Left kidney (tissue), 8 donors: ENCODE measurements at places on chromosomes 4 and X.

DNA sequence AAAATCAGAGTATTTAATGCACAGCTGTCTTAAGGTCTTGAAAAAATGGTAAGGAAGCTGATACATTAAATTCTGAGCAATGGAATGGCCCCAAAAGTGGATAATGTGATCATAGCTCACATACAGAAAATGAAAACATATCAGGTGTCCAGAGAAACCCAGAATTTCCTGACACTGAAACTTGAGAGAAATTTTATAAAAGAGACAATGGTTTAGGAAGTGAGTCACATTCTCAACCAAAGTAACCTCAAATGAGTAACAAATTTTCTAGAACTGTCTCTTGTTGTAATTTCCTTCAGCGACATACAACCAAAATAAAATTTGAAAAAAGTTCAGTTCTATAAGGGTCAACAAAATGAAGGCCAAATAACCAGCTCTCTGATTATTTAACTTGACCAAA is 37.4 kb upstream of the PACRGL start:
- DNase-seq, result no peak

DNA sequence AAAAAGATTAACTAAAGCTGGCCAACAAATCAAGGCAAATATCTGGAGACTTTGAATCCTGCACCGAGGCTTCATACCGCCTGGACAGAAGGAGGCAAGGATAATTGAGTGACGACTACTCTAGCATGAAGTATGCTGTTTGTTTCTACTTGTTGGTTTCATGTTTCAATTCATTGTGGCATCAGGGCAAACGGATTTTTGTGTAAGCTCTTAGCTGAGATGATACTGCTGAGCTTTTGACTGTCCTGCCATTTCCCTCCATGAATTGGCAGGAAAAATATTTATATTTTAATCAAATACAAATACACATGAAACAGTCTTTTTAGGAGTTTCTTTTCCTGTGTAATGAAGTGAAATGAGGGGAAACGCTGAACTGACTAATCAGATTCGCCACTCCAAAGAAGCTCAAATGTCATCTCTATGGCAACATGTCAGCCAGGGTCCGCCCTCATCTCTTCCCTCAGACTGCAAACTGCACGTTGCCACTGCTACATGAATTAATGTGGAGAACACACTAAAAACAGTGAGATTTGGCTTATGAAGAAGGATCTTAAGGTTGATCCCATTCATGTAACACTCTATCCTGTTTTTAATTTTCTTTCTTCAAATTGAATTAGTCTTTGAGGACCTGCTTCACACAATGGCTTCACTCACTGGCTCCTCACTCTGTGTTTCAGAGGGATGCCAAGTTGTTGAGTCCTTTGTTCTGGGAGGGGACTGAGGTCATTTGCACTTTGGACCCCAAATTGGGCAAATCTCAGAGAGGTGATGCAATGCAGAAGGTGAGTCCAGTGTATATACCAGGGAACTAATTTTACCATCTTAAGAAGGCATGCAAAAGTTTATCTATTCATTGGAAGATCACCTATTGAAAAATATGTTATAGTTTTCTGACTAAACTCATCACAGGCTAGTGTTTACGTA is 149.6 kb upstream of the MID1 start:
- DNase-seq, result peak; percentile 46

DNA sequence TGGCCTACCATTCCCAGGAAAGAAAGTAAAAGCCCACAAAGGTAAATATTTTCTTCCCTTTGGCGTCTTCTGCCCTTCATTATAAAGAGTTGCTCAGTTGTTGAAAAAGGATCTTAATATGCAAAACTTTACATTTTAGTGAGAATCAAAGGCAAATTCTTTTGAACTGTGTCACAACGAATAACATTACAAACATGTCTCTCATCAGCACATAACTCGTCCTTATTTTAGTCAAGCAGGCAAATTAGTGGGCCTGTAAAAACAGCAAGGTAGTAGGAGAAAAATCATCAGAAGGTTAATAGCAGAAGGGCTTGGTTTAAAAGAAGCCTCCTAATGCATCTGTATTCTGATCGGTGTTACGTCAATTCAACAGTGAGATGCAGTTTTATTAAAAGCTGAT is 647.3 kb upstream of the DIPK2B start:
- DNase-seq, result no peak

GRCh38 chr4:113468165-113469022 is 293.1 kb downstream of the CAMK2D start:
- DNase-seq, result no peak

DNA sequence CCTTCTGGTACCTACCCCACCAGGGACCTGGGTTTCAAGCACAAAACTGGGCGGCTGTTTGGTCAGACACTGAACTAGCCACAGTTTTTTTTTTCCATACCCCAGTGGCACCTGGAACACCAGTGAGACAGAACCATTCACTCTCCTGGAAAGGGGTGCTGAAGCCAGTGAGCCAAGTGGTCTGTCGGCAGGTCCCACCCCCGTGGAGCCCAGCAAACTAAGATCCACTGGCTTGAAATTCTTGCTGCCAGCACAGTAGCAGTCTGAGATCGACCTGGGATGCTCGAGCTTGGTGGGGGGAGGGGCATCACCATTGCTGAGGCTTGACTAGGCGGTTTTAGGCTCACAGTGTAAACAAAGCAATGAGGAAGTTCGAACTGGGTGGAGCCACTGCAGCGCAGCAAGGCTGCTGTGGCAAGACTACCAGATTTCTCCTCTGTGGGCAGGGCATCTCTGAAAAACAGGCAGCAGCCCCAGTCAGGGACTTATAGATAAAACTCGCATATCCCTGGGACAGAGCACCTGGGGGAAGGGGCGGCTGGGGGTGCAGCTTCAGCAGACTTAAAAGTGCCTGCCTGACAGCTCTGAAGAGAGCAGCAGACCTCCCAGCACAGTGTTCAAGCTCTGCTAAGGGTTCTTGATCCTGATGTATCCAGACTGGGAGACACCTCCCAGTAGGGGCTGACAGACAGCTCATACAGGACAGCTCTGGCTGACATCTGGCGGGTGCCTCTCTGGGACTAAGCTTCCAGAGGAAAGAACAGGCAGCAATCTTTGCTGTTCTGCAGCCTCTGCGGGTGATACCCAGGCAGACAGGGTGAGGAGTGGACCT is 223.0 kb downstream of the COX18 start:
- DNase-seq, result no peak

GRCh38 chrX:40543661-40544328 is 37.0 kb upstream of the ATP6AP2 start:
- peak; percentile 83 for DNase-seq

GRCh38 chr4:47270201-47270888 is 193.2 kb downstream of the COMMD8 start:
- DNase-seq, result no peak
